NCI-H1048 (cell line): ENCODE measurements at places on chromosomes 5 and 9.

DNA sequence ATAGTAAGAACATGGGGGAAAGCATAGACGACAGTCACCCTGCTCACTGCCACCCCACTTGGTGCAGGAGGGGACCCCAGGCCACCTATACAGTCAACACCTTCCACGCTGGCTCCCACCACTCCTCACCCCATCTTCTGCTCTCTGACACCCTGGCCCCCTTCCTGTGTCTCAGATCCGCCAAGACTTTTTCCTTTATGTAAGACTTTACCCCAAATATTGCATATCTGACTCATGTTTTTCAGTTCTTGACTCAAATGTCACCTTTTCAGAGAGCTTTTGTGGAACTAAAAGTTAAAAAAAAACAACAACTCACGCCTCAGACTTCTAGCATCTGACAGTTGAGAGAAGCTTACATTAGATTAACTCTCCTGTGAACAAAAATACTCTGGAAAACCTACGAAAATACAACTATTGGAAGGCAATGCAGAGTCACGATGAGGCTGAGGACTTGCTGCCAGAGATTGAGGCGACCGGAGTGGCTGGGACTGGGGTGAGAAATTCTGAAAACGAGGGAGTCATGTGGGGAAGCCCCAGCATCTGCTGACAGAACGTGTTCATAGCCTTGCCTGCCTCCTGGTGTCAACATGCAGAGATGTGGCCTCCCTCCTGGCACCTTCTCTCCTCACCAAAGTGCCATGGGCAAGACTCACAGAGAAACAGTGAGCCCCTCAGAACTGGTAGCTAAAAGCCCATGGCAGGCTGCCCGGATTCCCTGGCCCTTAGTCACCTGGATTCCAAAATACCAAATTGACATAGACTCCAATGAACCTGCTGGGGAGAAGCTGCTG, 22.4 kb upstream of the FCN2 start:
- DNase-seq: no peak

DNA sequence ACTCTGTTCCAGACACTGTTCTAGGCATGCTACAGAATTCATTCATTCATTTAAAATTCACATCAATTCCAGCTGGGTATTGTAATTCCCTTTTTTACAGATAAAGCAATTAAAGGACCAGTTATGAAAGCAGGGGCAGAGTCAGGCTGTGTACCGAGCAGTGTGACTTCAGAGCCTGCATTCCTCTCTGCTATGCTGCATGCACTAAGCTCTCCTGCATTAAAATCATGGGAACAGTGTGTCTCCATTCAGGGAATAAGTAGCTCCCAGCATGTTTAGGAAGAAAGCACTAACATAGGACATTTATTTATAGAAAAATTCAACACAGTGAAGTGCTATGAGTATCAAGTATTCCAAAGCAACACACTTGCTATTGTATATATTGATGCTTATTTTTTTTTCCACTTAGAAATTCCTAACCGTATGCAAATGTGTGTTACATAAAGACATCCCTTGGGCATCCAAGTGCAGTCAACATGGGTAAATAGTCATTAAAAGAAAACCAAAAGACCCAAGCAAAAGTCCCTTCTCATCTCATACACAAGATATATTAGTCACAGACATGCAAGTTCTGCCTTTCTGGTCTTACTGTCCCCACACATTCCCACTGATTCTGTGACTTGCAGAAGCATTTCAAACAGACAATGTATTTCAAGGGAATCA, 173.7 kb downstream of the GABRB2 start:
- no peak for DNase-seq

DNA sequence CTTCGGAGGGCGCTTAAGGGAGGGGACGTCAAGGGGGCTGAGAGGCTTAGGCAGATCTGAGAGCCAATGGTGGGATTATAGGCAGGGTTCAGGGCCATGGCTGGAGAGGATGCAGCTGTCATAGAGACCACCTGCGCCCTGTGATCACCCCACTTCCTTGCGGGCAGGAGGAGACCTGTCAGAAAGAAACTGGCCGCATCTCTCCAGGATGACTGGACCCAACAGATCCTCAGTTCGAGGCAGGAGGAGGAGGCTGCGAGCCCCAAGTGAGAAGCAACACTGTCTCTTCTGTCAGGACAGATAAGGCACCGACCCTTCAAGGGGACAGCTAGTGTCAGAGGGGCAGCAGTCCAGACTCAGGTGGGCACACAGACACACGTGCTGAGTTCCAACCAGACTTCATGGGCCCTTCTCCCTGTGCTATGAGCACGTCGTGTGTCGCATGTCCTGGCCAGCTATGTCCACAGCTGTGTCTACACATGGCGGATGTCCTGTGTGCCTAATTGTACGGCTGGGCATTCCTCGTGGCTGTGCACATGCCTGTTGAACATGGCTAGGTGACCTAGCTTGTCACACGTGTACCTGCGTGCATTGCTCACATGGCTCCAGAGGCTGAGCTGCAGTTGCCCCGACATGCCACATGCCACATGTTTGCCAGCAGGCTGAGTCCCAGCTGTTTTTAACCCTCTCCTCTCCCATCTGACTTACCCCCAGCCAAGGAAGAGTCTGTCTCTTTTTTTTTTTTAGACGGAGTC, 583 bp upstream of the AQP3 start:
- no peak for DNase-seq

DNA sequence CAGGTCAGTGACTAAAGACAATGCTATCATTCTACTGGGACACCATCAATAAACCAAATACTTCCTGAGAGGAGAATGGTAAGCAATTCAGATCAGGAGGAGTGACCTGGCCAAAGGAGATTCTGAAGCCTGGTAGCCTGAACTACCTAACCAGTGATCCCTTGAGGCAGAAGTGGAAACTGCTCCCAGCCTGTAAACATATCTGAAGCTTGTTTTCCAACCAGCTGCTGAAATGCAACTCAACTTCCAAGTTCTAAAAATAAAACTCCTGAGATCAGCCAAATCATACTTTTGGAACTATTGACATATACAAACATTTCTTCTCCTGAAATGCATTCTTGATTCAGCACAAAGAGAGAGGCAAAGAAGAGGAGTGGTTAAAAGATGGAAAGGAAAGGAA, 204.1 kb downstream of the EBF1 start:
- DNase-seq: no peak

DNA sequence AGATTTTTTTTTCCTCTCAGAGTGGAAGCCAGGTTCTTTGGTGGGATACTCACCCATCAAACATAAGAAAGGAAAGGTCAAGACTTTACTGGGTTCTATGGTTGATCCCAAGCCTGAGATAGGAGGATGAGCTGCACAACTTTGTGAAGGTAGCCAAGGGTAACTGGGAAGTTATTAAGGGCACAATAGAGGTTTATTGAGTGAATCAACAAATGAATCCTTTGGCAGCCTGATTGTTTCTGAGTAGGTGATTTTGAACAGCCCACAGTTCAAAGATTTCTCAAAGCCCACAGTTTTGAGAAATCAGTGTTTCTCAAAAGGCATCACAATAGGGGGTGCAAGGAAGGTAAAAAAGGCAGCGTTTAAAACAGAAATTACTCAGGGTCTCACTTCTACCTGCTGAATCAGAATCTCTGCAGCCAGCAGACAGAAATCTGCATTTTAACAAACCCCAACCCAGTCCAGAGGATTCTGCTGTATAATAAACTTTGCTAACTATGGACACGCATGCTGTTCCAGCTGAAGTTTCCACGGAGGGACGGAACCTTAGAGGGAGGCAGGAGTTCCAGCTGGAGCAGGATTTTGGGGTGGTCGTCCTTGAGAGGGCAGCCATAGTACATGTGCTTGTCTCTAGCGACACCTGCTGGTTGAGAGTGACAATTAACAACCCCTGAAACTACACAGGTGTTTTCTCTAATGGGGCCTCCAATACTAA, 32.7 kb upstream of the FSD1L start:
- no peak for DNase-seq

- no peak for DNase-seq
These were observed 168.5 kb downstream of the DOCK2 start for GRCh38 chr5:169805527-169805934.

DNA sequence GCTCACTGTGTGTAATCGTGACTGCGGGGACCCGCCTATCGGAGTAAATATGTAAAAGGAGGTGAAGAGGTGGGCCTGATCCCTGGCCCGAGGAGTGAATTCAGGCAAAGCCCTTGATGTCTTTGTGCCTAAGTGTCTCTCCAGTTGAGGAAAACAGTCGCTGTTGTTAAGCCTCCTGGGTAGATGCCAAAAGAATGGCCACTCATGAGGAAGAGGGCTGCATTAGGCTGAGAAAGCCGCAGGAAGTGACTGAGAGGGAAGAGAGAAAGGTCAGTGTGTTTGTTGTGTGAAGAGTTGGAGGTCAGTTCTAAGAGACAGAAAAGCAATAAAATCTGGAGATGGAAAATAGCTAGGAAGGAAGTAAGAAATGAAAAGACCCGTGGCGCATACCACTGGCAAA, 35.8 kb upstream of the PIP5K1B start:
- DNase-seq: no peak

- DNase-seq: no peak
These were observed 3.4 kb downstream of the IL4 start for GRCh38 chr5:132677191-132677590.

DNA sequence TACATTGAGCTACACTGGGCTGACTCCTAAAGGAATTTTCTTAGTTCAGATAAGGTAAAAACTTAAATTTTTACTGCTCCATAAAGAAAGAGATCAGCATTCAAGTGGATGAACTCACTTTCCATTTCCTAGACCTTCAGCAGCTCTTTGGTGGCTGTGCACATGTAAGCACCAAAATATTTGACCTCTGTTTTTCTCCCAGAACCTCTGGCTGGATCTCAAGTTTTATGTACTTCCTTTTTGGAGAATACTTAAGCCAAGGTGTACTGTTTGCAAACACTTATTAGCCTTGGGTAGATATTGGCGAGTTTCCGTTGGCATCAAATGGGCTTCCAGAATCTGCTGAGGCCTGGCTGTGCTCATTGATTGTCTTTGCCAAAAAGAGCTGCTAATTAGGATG, 10.3 kb downstream of the TNC start:
- DNase-seq: no peak

DNA sequence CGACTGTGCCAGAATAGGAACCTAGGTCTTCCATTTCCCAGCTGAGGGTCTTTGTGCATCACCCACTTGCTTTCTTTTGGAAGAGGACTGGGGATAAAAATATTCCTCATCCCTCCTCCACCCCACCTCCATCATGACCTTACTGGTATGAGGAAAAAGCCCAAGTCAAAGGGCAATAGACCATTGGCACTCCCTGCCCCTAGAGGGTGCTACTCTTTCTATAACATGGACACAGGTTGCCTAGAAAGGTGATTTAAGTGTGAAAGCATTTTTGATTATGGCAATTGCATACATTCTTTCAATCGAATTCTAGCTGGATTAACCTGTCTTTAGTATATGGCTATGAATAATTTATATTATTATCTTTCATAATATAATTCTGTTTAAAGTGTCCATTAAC, 22.8 kb upstream of the ZNF618 start:
- DNase-seq: no peak

DNA sequence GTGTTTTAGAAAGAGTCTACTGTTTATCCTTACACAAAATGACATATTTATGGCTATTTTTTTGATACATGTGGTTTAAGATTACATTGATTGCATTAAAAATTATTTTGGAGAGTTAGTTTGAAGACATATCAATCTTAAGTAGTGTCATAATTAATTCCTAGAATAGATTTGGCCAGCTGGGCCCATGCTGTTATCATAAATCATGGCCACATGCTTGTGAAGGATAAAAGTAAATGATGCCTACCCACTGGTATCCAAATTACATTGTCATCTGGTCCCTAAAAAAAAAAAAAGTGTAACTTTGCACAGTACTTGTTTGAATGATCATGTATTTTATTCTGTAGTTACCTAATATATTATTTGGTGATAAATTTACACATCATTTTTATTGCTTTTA, 96.9 kb downstream of the PARP8 start:
- DNase-seq: no peak

GRCh38 chr5:97495301-97495700, 312.3 kb upstream of the RIOK2 start:
- no peak for DNase-seq

DNA sequence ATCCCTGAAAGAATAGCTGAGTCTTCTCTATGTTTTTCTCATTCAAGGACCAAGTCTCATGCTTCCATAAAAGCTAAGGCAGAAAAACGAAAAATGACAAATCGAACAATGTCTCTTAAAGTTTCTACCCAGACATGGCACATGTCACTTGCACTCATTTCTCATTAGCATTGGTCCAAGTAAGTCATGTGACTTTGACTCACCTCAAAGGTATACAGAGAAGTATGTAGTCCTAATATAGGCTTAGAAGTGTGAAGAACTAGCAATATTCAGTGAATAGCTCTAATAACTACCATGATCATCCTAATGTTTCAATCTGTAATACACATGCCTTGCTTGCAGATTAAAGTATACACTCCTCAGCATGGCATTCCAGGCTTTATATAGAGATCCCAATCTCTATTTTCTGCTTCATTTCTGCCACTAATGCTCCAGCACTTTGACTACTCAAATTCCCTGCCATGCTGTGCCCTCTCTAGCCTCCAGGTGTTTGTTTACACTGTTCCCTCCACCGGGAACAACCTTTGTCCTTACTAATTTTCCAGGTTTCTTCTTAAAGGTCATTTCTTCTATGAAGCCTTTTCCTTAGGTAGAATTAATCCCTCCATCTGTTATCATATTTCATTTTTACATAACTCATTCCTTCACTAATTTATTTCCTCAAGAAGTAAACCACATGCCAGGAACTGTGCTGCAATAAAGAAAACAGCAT, 98.9 kb downstream of the CEMIP2 start:
- DNase-seq: no peak

GRCh38 chr9:131669269-131670157, 70.4 kb downstream of the RAPGEF1 start:
- DNase-seq: no peak

DNA sequence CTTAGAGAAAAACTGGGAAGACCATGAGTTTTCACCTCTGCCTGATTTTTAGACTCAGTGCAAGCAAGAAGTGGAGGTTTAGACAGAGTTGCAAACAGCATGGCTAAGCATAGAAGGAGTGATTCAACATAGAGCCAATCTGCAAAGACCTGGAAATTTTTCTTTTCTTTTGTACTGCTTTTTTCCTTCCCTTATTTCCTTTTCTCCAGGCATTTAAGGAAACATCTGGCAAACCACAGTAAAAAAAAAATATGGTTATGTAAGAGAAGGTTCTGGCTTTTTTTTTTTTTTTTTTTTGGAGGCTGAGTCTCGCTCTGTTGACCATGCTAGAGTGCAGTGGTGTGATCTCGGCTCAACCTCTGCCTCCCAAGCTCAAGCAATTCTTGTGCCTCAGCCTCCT, 16.6 kb upstream of the DCAF12 start:
- no peak for DNase-seq

- DNase-seq: no peak
These were observed 15.9 kb downstream of the SPDL1 start for GRCh38 chr5:169599451-169599850.

GRCh38 chr9:80025131-80025530, 453.4 kb downstream of the TLE4 start:
- no peak for DNase-seq

DNA sequence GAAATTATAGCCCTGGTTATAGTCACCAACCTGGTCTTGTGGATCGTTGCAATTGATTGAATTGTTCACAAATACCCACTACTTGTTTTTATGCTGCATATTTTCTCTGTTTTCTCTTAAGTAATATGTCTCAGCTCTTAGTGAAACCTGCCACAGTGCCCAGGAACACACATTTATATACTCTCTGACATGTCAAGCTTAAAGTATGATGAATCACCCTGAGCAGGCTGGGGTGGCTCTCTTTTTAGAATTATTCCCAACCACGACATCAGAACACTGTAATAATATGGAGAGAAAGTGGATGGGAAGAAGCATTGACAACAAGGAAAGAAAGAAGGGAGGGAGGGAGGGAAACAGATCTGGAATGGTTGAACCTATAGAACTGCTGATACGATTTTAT, 72.8 kb upstream of the ZNF608 start:
- no peak for DNase-seq
